ENCODE measurements at places on chromosomes 16 and 17.

DNA sequence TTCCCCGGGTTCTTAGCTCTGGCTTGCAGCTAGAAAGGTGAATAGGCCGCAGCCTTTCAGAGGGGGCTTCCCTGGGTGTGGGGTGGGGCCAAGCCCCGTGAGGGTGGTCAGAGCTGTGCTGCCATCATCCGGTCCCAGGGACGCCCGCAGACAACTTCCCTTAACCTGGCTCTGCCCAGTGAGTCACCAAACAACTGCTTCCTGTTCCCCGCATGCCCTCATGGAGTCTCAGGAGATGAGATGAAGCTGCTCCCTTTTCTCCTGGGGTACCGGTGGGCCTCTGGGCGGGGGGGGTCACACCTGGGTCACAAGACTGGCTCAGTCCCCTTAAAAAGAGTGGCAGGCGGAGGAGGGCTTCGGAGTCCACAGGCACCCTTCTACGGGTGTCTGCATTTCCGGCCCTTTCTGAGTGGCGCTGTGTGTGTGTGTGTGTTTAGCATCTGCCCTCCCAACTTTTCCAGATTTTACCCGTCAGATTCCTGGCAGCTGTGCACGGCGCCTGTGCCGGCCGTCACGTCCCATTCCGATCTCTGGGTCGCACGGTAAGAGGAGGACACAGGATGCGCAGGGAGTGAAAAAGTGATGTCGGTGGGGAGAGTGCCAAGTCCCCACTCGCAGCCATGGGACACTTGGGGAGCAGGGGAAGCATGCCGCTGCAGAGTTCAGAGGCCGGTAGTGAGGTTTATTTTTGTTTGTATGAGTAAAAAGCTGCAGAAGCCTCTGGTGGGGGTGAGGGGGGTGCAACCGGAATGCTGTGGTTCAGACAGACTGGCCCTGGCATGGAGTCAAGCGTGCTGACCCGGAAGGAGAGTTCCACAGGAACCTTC lies 16.8 kb downstream of the HIC1 start:
- DNase-seq: no peak

DNA sequence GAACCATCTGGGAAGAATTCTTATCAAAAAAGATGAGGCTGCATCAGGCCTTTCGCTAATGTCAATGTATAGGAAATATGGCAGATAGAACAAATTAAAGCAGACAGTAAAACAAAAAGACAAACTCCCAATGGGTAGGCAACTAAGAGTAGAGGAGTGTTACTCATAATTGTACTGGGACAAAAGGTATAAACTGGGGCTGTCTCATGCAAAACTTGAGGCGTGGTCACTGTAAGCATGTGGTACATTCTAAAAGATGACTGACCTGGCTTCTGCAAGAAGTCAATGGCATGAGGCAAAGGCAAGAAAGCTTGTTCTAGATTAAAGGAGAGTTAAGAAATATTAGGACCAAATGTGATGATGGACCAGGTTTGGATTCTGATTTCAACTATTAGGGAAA lies 26.7 kb downstream of the SMIM36 start:
- no peak for DNase-seq

DNA sequence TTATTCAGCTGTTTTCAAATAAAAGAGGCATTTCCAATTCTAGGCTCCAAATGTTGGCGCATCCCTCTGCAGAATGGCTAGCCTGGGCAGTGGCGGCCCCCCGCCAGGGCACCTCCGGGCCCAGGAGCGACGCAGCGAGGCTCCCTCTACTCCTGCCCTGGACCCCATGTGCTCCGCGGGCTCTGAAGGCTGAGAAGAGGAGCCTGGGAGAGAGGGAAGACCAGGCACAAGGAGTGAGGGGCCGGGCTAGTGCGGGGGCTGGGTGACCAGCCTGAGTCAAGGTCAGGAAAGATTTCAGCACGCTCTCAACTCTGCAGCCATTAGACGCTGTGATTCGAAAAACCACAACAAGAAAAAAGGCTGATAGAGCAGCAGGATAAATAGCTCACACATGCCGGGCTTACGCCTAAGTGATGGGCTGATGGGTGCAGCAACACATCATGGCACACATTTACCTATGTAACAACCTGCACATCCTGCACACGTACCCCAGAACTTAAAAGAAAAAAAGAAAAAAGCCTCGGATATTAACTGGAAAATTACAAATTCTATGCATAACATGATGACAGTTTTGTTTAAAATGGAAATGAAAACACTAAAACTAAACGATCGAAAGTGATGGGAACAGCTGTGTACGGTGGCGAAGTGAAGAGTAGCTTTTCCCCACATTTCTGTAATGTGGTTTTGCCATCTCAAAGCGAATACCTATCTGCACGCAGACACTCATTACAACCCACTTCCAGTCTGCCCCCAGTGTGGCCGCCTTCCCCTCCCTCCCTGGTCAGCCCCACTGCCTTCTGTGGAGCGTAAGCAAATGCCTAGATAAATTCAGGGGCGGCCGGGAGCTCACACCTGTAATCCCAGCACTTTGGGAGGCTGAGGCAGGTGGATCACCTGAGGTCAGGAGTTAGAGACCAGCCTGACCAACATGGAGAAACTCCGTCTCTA lies 44.4 kb downstream of the MAP1LC3B start:
- DNase-seq: no peak

- no peak for DNase-seq
These were observed 13.2 kb downstream of the TMEM238L start for GRCh38 chr17:10790491-10791401.

GRCh38 chr16:35692824-35693223 lies 2233.4 kb downstream of the TP53TG3F start:
- DNase-seq: no peak

GRCh38 chr17:57556320-57556719 lies 188.8 kb downstream of the CCDC182 start:
- DNase-seq: no peak

- DNase-seq: no peak
These were observed 12.7 kb downstream of the TMEM11 start for GRCh38 chr17:21201298-21201595.

All from Caco-2 (cell line).